ENCODE measurements at places on chromosomes 1 and 21.

DNA sequence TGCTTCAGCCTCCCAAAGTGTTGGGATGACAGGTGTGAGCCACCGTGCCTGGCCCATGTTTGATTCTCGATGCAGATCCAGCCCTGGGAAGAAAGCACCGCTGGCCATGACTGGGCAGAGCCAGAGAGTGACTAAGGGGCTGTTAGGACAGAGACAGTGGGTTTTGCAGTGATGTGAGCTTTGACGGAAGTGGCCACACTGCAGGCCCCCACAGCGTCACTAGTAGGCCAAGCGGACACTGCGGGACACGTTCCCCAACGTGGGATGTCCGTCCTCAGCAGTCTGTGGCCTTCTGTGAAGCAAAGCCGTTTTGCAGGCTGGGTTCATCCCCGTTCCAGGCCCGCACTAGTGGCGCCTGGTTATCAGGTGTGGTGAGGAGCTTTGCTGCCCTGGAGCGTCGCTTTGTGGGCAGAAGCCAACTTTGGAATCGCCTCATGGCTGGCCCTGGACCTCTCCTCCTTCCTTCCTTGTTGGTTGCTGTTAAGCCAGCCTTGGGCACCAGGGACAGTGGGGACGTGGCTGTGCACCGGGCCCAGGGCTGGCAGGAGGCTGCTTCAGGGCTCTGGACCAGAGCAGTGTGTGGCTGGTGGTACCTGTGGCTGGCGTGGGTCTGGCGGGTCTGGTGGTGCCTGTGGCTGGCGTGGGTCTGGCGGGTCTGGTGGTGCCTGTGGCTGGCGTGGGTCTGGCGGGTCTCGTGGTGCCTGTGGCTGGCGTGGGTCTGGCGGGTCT lies 41.2 kb downstream of the SKI start:
- no peak for DNase-seq

DNA sequence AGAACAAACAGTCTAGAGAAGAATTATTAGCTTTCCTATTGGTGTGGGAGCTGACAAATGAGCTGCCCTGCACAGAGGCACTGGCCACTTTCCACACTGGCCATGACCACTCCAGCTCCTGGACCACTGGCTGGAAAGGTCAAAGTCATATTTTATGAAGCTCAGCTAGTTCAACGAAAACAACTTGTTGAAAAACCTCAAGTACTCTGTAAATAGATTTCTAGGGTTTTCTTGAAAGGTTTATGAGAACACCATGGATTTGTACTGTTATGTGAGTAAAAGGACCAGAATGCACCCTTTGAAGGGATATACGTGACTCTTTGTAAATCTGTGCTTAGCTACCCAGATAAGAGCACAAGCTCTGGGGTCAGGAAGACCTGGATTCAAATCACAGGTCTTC lies 54.5 kb upstream of the FGGY start:
- DNase-seq = no peak

DNA sequence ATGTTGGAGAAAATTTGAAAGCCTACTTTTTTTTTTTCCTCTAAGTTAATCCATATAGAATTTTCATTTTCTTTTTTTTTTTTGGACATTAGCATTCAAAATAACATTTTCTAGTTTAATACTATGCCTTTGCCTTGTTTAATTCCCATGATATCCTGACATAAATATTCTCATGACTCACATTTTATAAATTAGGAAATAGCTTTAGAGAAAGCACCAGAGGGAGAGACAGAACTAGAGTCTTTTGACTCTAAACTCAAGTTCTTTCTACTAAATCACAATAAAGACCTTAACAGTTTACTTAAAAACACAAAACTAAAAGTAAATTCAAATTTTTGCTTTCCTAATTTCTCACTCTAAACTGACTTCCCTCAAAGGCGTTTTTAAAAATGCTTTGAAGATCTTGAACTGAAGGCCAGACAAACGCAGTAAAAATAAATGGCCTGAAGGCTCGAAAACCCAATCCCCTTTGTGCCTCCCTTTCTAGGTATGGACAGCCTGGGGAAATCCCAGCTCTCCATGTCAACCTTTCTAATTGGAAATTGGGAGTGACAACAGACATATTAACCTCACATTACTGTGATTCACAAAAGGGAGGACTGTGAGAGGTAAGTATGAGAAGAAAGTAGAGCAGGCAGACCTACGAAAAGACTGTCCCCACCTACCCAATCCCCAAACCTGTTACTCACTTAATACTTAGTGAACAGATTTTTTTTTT lies 104.6 kb downstream of the ENAH start:
- DNase-seq = no peak

GRCh38 chr1:15355968-15356625 lies 53.6 kb upstream of the EFHD2 start:
- no peak for DNase-seq
